ENCODE measurements at places on chromosomes 2 and 18. TPM values are rescaled to one million over a fixed set of nuclear protein-coding genes. Genes with fewer than 3 reads are reported as not detected.

GRCh38 chr2:5692561-5693286 is 540 bp downstream of the SOX11 start:
- no peaks in the 10 kb centered on the region for H3K27me3 ChIP-seq
- H3K4me3 ChIP-seq, result no peak overlapping the region
- no peak for DNase-seq
- no peak overlapping the region for H3K27ac ChIP-seq

DNA sequence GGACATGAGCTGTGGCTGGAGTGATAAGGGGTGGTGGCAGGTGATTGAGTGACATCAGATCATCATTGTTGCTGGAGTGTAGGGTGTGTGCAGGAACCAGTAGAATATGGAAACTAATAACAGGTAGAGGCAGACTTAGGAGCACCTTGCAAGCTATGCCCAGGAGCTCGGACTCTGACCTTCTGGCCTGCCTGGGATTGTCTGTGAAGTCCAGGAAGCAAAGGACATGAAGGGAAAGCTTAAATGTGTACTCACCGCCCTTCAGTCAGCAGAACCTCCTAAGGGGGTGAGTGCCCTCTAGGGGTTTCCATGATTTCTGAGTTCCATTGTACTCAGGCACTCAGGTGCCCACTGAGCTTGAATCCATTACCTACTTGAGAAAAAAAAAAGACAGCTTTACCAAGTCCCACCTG is 104.2 kb downstream of the CRIM1 start:
- no peak for DNase-seq
- H3K4me3 ChIP-seq, result no peak overlapping the region
- H3K36me3 ChIP-seq, result no peaks in the 10 kb centered on the region
- peaks cover 9% of the 10 kb centered on the region for H3K27me3 ChIP-seq
- no peaks in the 10 kb centered on the region for H3K4me1 ChIP-seq

CXCR1 gene
- polyA plus RNA-seq, result not detected

- no peak overlapping the region for H3K4me3 ChIP-seq
- DNase-seq, result no peak
- H3K27me3 ChIP-seq, result no peaks in the 10 kb centered on the region
- no peaks in the 10 kb centered on the region for H3K36me3 ChIP-seq
- H3K4me1 ChIP-seq, result no peaks in the 10 kb centered on the region
- H3K27ac ChIP-seq, result no peak overlapping the region
These were observed 399.8 kb upstream of the SLC8A1 start for GRCh38 chr2:40851661-40852060.

GRCh38 chr18:24176727-24177416 is 38.0 kb downstream of the CABYR start:
- H3K4me3 ChIP-seq, result no peak overlapping the region
- H3K27ac ChIP-seq, result no peak overlapping the region
- no peaks in the 10 kb centered on the region for H3K36me3 ChIP-seq
- H3K4me1 ChIP-seq, result no peaks in the 10 kb centered on the region

DNA sequence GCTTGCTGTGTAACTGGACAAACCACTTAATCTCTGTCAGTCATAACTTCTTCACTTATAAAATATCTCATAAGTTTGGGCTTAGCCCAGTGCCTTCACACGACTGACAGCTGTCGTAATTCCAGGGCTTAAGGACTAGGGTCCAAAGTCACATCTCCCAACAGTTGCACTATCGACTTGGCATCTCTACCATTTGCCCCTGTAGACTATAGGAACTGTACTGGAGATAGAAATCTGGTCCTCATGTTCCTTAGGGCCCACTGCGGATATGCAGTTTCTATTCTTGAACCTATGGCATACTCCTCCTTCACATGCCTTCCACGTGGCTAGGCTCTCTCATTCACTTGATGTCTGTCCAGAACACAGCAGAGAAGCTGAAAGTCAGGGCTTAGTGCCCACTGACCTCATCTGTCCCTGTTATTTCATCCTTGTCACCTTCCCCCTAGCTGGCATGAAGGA is 2.7 kb downstream of the ABHD1 start:
- no peak for DNase-seq
- no peak overlapping the region for H3K27ac ChIP-seq
- peaks cover 20% of the 10 kb centered on the region for H3K36me3 ChIP-seq
- peaks cover 16% of the 10 kb centered on the region for H3K4me1 ChIP-seq

- H3K36me3 ChIP-seq, result peaks cover 9% of the 10 kb centered on the region
- peaks cover 4% of the 10 kb centered on the region for H3K4me1 ChIP-seq
- no peaks in the 10 kb centered on the region for H3K27me3 ChIP-seq
- H3K27ac ChIP-seq, result peak overlapping the region; percentile 85
- H3K4me3 ChIP-seq, result peak overlapping the region; percentile 61
These were observed 597 bp downstream of the RNF103 start for GRCh38 chr2:86623043-86623493.

- DNase-seq, result no peak
- no peaks in the 10 kb centered on the region for H3K27me3 ChIP-seq
- no peaks in the 10 kb centered on the region for H3K4me1 ChIP-seq
- peaks cover 27% of the 10 kb centered on the region for H3K36me3 ChIP-seq
- no peak overlapping the region for H3K4me3 ChIP-seq
- H3K27ac ChIP-seq, result no peak overlapping the region
These were observed 8.9 kb downstream of the KRTCAP3 start for GRCh38 chr2:27451095-27451494.

GRCh38 chr2:68710336-68710735 is 24.3 kb upstream of the ARHGAP25 start:
- peaks cover 6% of the 10 kb centered on the region for H3K4me1 ChIP-seq
- H3K27me3 ChIP-seq, result no peaks in the 10 kb centered on the region

DNA sequence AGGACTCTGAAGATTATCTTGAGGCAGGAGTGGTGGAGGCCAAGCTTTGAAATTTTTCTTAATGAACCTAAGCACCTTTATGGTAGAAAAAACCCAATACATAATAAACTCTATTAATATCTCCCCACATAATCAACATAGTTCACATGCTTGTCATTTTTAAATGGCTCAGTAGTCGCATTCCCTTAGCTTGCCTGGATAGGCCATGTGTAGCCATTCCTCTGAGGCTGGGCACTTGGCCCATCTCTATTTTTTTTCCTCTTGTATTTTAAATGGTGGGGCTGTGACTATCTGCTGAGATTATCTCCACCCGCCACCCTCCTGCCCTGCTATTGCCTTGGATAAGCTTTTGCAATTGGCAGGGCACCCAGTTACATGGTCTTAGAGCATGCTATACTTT is 143.1 kb downstream of the FHOD3 start:
- DNase-seq, result no peak
- H3K4me3 ChIP-seq, result no peak overlapping the region
- H3K4me1 ChIP-seq, result no peaks in the 10 kb centered on the region
- H3K27ac ChIP-seq, result no peak overlapping the region
- peaks cover 2% of the 10 kb centered on the region for H3K27me3 ChIP-seq
- H3K36me3 ChIP-seq, result no peaks in the 10 kb centered on the region

DNA sequence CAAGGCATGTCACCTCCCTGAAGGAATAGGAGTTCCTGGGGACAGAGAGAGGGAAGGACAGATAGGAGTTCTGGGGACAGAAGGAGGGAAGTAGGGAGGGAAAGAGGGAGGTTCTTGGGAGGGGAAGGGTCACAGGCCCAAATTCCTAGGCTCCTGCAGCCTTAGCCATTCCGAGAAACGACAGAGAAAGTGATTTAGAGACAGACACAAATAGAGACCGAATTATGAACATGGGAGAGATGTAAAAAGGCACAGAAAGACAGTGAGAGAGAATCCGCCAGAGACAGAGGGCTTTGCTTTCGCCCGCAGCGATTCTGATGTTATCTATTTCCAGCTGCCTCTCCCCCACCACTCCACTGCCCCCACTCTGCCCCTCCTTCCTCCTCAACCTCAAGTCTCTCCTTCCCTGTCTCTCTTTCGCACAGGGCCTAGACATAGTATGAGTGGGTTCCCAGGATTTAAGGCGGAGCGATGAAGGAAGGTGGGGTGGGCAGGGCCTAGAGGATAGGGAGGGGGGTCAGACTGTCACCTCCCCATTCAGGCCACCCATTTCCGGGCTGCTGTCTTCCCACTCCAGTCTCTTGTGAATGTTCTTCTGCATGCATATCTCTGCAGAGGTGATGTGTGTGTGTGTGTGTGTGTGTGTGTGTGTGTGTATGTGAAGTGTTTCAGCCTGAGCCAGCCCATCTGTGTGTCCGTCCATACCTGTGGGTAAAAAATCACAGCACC is 3.3 kb upstream of the WNT6 start:
- no peaks in the 10 kb centered on the region for H3K36me3 ChIP-seq
- H3K4me3 ChIP-seq, result no peak overlapping the region
- no peak for DNase-seq
- no peaks in the 10 kb centered on the region for H3K27me3 ChIP-seq
- H3K4me1 ChIP-seq, result peaks cover 15% of the 10 kb centered on the region

GRCh38 chr2:233643128-233643527 is 6.9 kb downstream of the UGT1A10 start:
- DNase-seq, result no peak
- no peak overlapping the region for H3K27ac ChIP-seq
- no peaks in the 10 kb centered on the region for H3K36me3 ChIP-seq
- H3K4me1 ChIP-seq, result no peaks in the 10 kb centered on the region
- no peak overlapping the region for H3K4me3 ChIP-seq

- H3K27ac ChIP-seq, result no peak overlapping the region
- no peaks in the 10 kb centered on the region for H3K36me3 ChIP-seq
- no peaks in the 10 kb centered on the region for H3K27me3 ChIP-seq
- no peaks in the 10 kb centered on the region for H3K4me1 ChIP-seq
- no peak for DNase-seq
These were observed 81.7 kb downstream of the COL4A4 start for GRCh38 chr2:227082286-227082685.

GCG gene
- polyA plus RNA-seq, result not detected

DNA sequence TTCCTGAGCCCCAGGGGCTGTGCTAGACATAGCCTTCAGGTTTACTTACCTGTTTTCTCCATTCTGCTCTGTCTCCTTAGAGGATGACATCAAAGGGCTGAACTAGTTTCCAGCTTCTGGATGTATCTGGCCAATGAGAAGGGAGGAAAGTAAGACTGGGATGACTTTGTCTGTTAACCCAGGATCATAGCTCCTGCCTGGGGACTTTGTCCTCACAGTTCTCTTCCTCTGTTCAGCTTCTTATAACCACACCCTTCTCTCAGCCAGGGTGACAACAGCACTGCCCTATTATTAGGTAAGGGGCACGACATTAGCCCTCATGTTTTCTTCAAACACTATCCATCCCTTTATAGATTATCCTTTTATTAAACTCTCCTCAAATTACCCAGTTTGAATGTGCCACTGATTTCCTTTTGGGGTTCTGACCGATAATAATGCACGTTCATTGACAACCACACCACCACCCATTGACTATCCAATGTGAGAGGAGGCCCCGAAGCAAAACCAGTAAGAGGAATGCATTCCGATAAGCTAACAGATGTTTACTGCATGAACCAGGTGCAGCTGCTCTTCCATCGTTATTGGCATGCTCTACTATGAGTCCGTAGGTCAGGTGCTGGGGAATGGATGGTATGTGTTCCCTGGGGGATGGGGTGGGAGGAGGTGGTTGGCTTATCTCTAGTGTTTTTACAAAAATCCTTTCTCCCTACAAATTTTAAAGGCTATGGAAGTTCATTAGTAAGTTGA is 23.5 kb downstream of the TSN start:
- no peaks in the 10 kb centered on the region for H3K4me1 ChIP-seq
- no peak overlapping the region for H3K4me3 ChIP-seq
- peaks cover 9% of the 10 kb centered on the region for H3K27me3 ChIP-seq
- DNase-seq, result no peak

- no peak for DNase-seq
- H3K27me3 ChIP-seq, result no peaks in the 10 kb centered on the region
- H3K36me3 ChIP-seq, result peaks cover 32% of the 10 kb centered on the region
- no peak overlapping the region for H3K27ac ChIP-seq
- no peaks in the 10 kb centered on the region for H3K4me1 ChIP-seq
- H3K4me3 ChIP-seq, result no peak overlapping the region
These were observed 118.9 kb downstream of the LCLAT1 start for GRCh38 chr2:30565851-30566358.

ANKRD30B gene
- polyA plus RNA-seq, result not detected

IL36G gene
- not detected for polyA plus RNA-seq

All from K562 (cell line).